ENCODE measurements at places on chromosomes 2 and 18.

DNA sequence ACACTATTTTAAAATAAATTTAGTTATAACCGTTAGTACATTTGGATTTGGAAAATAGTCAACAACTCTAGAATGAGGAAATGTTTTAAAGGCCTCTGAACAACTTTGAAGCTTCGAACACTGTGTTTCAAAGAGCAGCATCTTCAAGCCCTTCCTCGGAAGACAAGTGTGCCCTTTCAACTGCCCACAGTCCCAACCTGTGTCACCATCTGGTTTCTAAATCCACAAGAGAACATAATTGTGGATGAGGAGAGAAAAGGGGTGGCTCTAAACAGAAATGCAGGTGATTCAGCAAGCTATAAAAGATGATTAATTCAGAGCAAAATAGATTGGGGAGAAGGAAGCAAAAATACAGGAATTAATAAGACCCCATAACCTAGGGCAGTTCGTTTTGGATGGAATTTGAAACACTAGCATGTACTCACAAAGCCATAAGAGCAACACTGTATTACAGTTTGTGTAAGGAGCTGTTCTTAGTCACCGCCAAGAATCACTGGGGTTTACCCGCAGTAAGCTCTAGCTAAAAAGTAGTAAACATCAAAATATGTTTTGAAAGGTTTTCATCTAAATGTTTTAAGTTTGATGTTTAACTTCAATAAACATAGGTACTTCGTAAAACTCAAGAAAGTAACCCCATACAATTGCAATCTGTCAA is 160.7 kb downstream of the EIPR1 start:
- DNase-seq: no peak

- no peak for DNase-seq
Measured at GRCh38 chr2:26840937-26841610, 6.9 kb upstream of the DPYSL5 start.

DNA sequence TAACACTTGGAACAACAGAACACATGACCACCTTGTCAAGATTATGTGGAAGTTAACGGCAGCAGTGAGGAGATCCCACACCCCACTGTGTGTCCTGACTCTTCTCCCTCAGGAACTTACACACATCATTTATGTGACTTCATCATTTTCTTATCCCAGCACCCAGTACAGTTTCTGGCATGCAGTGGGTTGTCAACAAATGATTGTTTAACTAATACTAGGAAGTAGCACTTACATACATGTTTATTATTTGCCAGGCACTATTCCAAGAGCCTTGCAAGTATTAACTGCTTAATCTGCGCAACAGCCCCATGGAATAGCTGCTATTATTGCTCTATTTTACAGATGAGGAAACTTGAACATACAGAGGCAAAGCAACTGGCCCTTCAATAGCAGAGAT is 391.5 kb downstream of the TXNL1 start:
- DNase-seq: no peak

GRCh38 chr2:159290289-159290907 is 3.9 kb upstream of the WDSUB1 start:
- DNase-seq: no peak

GRCh38 chr18:77004555-77005380 is 127.8 kb downstream of the MBP start:
- DNase-seq: no peak

- no peak for DNase-seq
Measured at GRCh38 chr2:84807063-84807485, 73.8 kb downstream of the TRABD2A start.

GRCh38 chr2:181904022-181904632 is 12.6 kb downstream of the ITPRID2 start:
- no peak for DNase-seq

- no peak for DNase-seq
Measured at GRCh38 chr18:77049938-77050337, 82.6 kb downstream of the MBP start.

GRCh38 chr2:177010146-177010545 is 202.4 kb upstream of the HNRNPA3 start:
- DNase-seq: no peak

GRCh38 chr2:235621736-235622135 is 127.9 kb downstream of the AGAP1 start:
- DNase-seq: no peak

DNA sequence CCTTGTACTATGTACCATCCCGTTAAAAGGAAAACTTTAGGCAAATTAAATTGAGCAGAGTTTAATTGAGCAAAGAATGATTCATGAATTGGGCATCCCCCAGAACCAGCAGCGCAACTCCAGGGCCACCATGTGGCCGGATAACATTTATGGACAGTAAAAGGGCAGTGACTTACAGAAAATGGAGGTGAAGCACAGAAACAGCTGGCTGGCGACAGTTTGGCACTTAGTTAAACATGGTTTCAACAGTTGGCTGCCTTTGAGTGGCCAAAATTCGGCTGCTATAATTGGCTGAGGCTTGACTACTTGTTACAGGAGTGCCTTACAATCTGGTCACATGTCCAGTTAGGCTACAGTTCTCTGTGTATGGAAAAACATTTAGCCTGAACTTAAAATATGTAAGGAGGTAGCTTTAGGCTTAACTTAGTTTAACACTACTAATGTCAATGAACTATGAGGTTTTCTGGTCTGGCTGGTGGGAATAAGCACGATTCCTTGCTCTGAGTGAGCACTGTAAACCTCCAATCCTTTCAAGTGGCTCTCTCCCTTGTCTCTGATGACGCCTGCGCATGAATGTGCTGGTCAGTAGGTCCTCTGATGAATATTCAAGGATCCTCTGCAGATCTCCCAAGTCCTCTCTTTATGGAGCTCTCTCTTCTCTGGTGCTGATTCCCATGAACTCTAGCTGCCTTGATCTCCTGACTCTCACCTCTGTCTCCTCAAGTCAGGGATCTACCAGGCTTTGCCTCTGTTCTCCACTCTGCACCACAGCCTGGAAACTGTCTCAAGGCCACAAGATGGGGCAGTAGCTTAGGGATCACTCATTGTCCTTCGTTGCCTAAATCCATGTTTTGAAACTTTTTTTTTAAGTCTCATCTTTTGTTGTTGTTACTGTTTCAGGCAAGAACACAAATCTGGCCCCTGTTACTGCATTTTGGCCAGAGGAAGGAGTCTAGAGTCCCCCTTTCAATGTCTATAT is 24.4 kb upstream of the RAB31 start:
- DNase-seq: no peak

GRCh38 chr18:2656981-2657512 is 1.5 kb downstream of the SMCHD1 start:
- no peak for DNase-seq

GRCh38 chr2:223837287-223838061 is at the start of gene AP1S3:
Gene AP1S3 (minus strand): TSS chr2:223837582. CDS start chr2:223837450, 132 bp downstream.
- DNase-seq: peak; percentile 75

GRCh38 chr18:53800171-53800570 is 424.3 kb downstream of the MBD2 start:
- no peak for DNase-seq

- no peak for DNase-seq
Measured at GRCh38 chr18:12520442-12520992, 112.8 kb downstream of the PRELID3A start.

- no peak for DNase-seq
Measured at GRCh38 chr18:76979111-76979751, 153.4 kb downstream of the MBP start.

GRCh38 chr2:45889620-45890370 is 238.3 kb downstream of the PRKCE start:
- no peak for DNase-seq

DNA sequence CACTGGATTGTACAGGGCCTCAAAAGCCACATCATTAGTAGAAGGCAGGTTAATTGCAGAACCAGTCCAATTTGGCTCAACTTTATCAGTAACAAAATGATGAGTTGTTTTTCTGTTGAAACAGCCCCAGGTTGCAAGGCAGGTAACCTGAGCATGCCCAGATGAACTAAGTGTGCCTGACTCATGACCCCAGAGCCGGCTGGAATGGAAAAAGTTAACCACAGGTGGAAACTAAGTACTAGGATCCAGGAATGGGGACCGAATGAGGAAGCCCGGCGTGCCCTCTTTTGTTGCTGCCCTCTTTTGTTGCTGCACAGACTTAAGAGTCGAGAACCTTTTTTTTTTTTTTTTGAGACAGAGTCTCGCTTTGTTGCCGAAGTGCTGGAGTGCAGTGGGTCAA is 79.5 kb upstream of the YWHAQ start:
- DNase-seq: peak; percentile 65

GRCh38 chr2:74416778-74417177 is 4.6 kb downstream of the C2orf81 start:
- DNase-seq: no peak

DNA sequence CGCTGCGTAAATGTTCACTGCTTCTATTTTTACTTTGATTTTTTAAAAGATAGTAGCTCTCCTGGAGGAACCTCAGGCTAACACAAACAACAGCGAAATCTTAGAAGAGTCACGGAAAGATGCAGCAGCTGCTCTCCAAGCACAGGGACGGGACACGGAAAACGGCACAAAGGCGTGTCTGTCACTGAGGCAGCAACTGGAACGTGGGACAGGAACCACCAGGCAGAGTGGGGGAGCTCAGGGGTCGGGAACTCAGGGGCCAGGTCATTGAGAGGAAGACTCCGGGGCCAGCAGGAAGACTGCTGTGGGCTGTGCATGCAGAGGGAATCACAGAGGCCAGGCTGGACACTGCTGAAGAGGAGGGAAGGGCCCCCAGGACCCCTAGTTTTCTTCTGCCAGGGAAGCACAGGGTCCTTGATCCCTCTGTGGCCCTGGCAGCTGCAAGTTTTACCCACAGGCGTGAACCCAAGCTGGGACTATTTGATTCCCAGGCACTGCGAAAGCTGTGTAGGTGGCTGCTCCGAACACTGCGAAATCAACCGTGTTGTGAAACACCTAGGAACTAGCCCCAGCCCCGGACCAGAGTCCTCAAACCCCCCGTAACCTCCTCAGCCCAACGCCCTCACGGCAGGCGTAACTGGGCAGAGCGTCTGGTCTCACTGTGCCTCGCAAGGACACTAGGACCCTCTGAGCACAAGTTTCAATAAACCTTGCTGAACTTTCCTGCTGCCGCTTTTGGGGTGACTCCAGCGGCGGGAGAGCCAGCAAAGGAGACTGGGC is 263.0 kb downstream of the EIPR1 start:
- no peak for DNase-seq

- DNase-seq: no peak
Measured at GRCh38 chr2:65453916-65454315, 21.5 kb upstream of the SPRED2 start.

DNA sequence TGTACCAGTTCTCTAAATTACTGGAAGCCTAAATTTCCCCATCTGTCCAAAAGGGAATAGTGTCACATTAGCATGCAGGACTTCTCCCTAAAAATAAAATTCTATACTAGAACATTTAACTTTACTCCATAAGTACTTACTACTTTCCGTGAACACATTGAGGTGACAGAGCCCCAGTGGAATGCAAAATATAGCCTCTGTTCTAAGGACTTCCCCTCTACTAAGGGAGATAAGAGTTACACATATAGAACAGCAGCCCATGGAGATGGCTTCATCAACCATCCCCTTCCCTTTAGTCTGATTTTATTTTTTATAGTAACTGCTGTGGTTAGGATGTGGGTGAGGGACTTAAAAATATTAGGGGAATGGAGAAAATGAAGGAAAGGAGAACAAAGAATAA is 68.9 kb upstream of the STPG4 start:
- no peak for DNase-seq

- DNase-seq: no peak
Measured at GRCh38 chr2:7683196-7683595, 766.0 kb downstream of the RNF144A start.

DNA sequence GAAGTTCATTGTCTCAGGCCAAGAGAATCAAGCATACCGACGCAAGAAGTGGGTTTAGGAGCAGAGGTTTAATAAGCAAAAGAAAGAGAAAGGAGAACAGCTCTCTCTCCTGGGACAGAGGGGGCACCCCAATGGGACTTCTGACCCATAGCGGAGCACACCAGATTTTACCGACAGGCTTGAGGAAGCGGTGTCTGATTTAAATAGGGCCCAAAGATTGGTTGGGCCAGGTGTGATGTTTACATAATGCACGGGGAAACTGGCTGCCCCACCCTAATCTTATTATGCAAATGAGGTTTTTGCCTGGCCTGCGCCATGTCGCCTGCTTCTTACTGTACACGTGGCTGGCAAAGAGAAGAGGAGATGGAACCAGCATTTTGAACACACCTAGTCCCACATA is 106.2 kb downstream of the MREG start:
- no peak for DNase-seq

DNA sequence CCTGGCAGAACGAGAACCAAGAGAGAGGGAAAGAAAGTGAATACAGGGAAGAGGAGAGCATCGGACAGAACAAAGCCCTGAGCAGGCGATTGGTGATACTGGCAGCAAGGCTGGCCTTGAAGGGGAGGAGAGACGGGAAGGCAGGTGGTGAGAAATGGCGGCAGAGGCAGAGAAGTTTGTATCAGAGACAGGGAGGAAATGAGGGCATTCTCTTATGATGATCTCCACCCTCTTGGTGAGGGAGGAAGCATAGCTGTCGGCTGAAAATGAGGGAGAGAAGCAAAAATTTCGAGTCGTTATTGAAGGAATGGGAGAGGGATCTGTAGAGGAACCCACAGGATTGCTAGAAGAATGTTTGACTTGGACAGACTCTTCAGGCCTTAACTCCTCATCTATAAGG is 80.6 kb downstream of the CLIP4 start:
- DNase-seq: no peak

- DNase-seq: no peak
Measured at GRCh38 chr2:1588051-1588977, 156.0 kb downstream of the PXDN start.

- no peak for DNase-seq
Measured at GRCh38 chr2:25021791-25022362, 20.0 kb upstream of the EFR3B start.

GRCh38 chr18:44740000-44740399 is 59.3 kb downstream of the SETBP1 start:
- no peak for DNase-seq

DNA sequence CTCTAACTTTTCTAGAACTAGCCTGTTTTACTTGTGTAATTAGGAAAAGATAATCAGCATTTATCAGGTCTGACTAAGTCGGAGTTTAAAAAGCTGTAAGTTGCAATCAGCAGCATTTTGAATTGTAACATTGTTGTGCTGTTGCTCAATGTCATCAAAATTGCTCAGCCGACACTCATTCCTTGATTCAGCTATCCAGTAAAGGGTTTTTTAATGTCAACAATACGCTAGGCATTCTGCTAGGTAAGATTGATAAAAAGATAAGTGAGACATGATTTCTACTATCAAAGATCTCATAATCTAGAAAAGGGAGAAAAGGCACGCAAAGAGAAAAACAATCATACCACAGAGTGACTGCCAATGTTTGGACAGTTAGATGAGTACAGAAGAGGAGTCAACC is 327.1 kb upstream of the CDH2 start:
- no peak for DNase-seq

DNA sequence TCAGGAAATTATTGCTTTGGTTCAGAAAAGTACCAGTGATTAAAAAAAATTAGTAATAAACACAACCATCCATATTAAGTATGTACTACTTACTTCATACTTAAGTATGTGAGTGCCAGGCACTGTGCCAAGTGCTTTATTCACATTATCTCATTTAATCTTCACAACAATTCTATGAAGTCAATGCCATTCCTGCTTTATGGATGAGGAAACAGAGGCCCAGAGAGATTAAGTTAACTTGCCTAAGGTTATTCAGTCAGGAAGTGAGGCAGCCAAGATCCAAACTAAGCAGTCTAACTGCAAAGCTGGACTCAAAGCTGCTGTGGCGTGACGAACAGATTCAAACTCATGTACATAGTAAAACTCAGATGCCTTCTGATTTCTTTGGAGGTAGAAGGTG is 22.3 kb downstream of the DTNB start:
- DNase-seq: no peak

All from stimulated activated CD4-positive, alpha-beta T cell treated with anti-CD3 and anti-CD28 coated beads, Interleukin-1b, Interleukin-23, amount 100 ng/mL, for 48 hours (primary cell).